SK-N-SH (cell line): ENCODE measurements at places on chromosomes 12 and 14.

GRCh38 chr12:46432325-46432724 lies 59.8 kb upstream of the SLC38A2 start:
- DNase-seq: no peak

GRCh38 chr12:63302941-63303536 lies 152.0 kb upstream of the AVPR1A start:
- DNase-seq: no peak

- no peak for DNase-seq
Measured at GRCh38 chr14:93972618-93973205, 3.7 kb downstream of the ASB2 start.

DNA sequence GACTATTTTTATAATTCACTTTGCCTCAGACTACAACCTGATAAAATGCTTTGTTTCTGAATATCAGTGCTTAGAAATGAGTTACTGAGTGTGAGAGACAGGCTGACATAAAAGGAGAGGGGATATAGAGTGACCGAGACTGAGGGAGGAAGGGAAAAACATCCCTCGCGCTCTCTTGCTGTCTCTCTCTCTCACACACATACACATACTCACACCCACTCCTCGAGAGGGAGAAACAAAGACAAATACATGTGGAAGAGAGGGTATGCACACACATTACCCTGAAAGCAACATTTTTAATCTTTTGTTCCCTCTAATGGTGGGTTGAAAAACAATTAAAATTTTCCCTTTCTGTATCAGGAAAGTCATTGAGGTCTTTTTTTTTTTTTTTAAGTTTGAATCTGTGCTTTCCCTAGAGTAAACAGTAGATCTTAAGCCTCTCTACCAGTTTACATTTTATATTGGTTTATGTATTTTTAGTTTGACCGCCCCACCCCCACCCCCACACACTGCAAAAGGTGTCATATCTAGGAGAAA lies 45.3 kb downstream of the FRS2 start:
- no peak for DNase-seq

DNA sequence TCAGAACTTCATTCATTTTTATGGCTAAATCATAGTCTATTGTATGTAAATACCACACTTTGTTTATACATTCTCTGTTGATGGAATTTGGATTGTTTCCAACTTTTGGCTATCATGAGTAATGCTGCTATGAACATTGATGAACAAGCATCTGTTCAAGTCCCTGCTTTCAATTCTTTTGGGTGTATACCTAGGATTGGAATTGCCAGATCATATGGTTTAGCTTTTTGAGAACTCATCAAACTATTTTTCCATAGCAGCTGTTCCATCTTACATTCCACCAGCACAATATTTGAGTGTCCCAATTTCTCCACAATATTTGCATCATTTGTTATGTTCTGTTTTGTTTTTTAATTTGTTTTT lies 52.3 kb upstream of the CCND2 start:
- no peak for DNase-seq

DNA sequence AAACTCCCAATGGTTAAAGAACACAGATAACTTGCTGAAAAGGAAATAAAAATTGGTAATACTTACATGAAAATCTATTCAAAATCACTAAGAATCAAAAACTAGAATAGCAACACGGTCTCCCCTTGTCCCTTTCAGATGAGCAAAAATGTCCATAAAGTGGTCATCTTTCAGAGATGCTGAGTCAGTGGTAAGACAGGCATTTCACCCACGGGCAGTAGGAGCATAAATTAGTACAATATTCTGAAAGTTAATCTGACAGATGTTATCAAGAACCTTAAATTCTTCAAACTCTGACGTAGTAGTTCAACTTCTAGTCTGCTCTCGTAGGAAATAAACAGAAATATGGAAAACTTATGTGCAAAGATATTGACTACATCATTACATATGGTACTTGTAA lies 33.1 kb upstream of the GNPNAT1 start:
- no peak for DNase-seq
